ENCODE measurements at places on chromosomes 6 and 20. TPM values are rescaled to one million over a fixed set of nuclear protein-coding genes. Genes with fewer than 3 reads are reported as not detected.
A peak's percentile ranks its signal among the peaks of the same experiment; 100 is the strongest.

DNA sequence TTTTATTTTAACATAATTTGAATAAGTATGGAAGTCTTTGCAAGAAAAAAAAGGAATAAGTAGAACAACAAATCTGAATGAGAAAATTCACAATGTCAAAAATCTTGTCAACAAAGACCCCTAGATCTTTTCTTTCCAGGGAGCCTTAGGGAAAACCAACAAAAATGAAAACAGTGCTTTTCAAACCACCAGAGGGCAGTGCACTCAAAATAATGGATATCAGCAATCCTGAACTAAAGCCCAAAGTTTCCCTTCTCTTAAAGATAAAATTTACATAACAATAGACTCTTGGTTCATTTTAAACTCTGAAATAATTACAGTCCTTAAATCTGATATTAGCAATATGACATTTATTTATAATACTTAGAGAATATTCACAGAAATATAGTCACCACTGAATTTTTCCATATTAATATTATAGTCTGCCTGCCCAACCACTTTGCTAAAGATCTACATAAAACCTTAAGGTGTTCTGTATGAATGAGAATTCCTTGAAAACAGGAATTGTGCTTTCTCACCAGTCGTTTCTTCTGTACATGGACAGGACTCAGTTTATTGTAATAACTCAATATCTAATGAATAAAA lies 105.3 kb upstream of the BMP5 start:
- peak; percentile 54 for DNase-seq

The HLA-DQA1 gene
- 33.9 TPM for polyA plus RNA-seq

DNA sequence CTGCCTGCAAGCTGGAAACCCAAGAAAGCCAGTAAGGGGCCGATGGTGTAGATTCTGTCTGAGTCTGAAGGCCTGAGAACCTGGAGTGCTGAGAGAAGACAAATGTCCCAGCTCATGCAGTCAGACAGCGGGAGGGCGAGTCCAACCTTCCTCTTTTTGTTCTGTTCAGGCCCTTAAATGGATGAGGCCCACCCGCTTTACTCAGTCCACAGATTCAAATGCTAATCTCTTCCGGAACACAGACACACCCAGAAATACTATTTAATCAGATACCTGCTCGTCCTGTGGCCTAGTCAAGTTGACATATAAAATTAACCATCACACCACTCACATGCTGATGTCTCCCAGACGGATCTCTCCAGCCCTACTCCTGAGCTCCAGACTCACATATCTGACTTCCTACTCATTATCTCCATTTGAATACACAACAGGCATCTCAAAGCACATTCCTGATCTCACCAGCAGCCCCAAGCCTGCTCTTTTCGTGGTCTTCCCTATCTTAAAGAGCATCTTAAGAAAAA lies 26.7 kb upstream of the SRC start:
- DNase-seq = no peak

GRCh38 chr6:163355426-163355991 lies 59.0 kb upstream of the QKI start:
- peak; percentile 49 for DNase-seq

DNA sequence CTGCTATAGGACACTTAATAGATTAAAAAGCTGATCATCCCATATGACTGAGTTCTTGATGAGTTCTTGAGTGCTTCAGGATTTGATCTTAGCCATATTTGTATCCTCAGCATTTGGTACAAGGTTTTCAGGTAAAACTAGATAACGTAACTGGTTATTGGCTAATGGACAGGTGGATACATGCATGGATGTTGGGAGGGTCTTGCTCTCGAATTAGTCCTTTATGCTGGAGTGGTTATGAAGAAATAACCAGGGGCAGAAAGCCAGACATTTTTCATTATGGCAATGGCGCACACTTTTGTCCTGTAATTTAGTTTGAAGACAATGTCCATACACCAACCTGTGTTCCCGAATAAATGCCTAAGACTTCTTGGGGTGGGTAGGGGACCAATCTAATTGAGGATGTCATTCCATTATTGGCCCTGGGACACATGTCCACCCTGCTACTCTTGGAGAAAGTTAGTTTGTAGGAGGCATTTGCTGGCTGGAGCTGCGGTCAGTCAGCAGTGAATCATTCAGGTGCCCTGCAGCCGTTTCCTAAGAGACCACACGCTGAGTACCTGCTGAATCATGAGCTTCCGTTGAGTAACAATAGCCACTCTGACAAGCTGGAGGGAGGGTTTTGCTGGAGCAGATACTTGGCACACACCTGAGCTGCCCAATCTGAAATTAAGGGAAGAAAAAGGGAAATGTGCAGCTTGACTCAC lies 194.4 kb downstream of the FOXA2 start:
- DNase-seq = no peak

GRCh38 chr6:36688739-36689075 lies 8.9 kb upstream of the RAB44 start:
- DNase-seq = no peak

The FAM83B gene
- polyA plus RNA-seq = 1.0 TPM

- DNase-seq = no peak
Observed at GRCh38 chr20:2800521-2801285, at the start of gene CPXM1. CPXM1 (minus strand) TSS chr20:2800627; CDS start chr20:2800572, 55 bp downstream.

DNA sequence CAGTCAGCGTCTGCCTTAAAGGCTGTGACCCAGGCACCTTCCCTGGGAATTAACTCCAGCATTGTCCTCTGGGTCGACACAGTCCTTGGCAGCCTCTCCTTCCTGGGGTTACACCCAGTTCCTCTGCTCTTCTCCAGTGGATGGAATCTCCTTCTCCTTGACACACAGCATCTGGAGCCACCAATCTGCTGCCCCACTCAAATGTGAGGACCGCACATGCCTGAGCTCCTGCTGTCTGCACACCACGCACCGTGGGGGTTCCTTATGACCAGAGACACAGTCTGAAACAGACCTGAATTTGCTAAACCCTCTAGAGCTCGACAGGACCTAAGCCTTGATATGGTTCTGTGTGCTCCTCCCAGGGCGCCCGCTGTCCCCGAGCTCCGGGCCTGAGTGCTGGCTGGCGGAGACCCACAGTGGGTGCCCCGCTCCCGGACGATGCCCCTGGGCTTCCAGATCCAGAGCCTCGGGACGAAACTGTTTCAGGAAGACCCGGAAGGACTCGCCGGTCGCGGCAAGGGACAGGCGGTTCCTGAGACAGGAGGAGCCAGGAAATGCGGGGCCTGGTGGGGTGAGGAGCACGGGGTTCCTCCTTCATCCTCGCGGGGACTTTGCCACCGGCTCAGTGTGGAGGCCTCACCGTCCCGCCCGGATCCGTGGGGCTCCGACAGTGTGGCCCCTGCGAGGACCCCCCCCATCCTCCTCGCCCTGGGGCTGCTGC lies 2.5 kb upstream of the RAET1G start:
- DNase-seq = peak; percentile 32

The BPIFB1 gene
- 5.8 TPM for polyA plus RNA-seq

The LINC00237 gene
- polyA plus RNA-seq = not detected

- DNase-seq = no peak
Observed at GRCh38 chr6:11219400-11219834, 13.1 kb downstream of the NEDD9 start.

The RIMS4 gene
- 32.1 TPM for polyA plus RNA-seq

DNA sequence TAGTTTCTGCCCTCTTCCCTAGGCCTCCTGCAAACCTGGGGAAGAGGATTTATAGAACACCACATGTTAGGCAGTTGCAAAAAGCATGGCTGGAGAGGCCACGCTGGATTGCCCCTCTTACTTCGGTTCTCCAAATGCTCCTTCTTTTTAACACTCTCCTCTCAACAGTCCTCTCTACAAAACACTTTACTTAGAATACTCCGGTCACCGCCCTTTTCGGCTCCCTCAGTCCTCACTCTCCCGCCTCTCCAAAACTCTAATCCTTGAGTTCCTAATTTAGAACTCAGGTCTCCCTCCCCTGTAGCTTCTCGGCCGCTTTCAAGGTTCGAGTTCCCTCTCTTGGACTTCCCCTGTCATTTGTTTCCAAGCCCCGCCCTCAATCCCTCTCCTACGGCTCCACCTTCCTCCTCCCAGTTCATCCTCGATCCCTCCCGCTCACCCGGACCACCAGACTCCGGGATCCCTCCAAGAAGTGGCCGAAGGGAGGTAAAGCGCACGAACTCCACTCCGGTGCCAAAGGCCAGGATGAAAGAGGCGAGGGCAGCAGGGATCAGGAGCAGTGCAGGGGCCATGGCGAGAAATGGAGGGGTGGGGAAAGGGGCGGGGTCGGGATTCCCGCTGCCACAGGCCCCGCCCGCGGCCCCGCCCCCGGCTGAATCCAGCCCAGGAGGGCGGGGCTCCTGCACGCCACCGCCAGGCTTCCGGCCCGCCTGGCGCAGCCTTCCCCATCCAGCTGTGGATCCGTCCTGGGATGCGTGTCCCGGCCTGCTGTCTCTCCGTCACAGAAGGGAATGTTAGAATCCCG lies at the start of gene NRM:
Gene NRM, minus strand, starts transcription at position 582 of the 805 bp plus-strand sequence. Its CDS starts 10 bp downstream, at position 572.
- DNase-seq = peak; percentile 91

The PRSS16 gene
- polyA plus RNA-seq = 4.5 TPM

- DNase-seq = no peak
Observed at GRCh38 chr6:139519571-139520031, 145.2 kb upstream of the CITED2 start.

DNA sequence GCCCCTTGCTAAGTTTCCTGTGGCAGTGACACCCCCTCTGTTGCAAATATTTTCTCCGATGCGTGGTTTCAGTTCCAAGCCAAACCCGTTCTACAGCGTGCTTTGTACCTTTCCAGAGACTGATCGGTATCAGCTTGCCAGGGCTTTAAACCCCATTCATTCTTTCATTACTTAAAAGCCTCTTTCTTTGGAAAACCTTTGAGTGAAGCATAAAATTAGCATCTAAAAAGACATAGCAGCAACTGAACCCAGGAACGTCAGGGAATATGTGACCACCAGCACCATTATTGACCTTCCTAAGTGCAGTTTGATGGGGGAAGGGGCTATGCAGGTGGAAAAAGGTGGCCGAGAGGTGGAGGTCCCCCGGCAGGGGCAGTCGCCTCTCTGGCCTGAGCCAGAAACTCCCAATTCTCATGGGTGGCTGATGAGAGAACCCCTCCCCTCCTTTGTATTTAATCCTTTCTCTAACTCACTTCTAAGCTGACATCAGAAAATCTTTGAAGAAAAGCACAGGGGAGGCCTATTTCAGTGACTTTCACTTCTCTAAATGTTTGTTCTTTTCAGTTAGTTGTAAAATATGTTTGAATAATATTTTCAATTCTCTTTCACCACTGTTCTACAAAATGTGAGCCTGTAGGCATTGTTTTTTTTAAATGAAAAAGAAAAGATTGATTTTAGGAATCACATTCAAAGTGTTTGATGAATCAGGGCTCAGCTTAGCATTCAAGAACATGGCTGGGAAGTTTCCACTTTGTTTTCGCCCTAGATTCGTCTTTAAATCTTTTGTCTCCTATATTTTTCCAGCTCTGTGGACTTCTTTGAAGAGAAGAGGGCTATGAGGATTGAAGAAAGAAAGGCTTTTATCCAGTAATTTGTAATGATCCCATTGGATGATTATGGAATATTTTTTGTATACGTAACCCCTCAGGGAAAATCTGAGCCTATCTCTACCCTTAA lies 89.2 kb downstream of the RSPH3 start:
- DNase-seq = no peak

GRCh38 chr6:96450770-96451130 lies 70.9 kb upstream of the UFL1 start:
- no peak for DNase-seq

- peak; percentile 39 for DNase-seq
Observed at GRCh38 chr6:125611573-125612344, 137.7 kb upstream of the HEY2 start.

The WFDC12 gene
- polyA plus RNA-seq = not detected

The GINS1 gene
- 19.9 TPM for polyA plus RNA-seq

The DEFB132 gene
- polyA plus RNA-seq = not detected

- DNase-seq = no peak
Observed at GRCh38 chr20:61253264-61253639, 1.2 kb downstream of the CDH4 start.

DNA sequence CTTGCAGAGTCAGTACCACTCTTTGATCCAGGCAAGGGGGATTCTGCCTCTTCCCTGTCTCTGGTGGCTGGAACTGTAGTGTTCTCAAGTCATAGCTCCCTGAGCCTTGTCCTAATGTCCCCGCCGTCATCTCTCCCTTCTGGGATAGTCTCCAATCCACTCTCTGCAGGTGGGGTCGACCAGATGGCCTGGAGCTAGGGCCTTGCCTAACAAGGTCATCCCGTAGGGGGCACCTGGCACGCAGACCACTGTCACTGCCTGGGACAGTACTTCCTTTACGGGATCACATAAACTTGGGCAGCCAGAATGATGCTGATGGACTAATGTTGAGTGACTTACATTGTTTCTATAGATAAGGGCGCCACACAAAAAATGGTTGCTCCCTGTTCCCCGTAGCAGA lies 118.9 kb upstream of the SLC22A23 start:
- no peak for DNase-seq

DNA sequence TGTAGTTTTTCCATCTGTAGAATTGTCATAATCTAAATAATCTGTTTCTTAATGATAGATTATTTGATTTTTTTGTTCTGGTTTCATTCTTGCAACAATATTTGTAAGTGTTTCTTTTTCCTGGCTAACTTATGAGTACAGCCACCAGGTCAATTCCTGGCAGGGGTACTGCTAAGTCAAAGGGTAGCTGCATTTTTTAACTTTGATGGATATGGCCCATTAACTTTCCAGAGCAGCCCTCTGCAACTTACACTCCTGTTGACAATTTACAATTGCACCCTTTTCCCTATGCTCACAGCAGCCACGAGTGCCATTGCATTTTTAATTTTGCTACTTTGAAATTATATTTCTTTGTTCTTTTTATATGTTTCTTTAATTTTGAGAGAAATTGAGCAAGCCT lies 209.3 kb upstream of the CST7 start:
- no peak for DNase-seq

The HAO1 gene
- polyA plus RNA-seq = not detected

GRCh38 chr20:55597526-55597925 lies 407.8 kb downstream of the CBLN4 start:
- no peak for DNase-seq

- no peak for DNase-seq
Observed at GRCh38 chr6:163904186-163904585, 489.7 kb downstream of the QKI start.

The OR2H1 gene
- polyA plus RNA-seq = 18.8 TPM

DNA sequence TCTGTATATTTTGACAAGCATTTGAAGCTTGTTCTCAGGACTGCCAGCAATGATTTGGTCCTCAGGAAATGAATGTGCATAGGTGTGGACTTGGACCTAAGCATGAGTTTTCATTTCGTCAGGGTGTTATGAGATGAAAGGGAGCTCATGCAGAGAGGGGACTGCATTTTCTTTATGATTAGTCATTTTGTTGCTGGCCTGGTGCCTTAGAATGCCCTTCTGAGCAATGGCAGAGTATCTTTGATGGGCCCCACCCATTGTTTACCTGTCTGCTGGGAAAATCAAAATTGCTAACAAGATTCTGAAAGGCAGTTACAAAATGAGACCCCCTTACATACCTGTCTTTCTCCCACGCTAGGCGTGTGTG lies 51.5 kb upstream of the MTHFD1L start:
- DNase-seq = no peak

DNA sequence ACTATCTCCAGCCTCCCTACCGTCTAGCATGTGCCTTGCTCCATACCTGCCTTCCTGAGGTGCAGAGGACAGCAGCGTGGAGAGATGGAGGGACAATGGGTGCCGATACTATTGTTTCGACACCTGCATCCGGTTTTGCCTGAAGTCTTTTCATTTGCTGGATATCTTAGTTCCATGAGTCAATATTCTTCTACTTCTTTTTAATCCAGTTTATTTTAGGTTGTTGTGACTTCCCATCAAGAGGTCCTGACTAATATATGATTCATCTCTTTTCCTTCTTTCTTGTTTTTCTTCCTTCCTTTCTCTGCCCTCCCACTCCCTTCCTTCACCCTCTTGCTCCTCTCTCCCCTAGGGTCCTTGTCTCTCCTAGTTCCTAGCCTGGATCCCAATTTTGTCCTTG lies 91.4 kb downstream of the CDH26 start:
- DNase-seq = no peak

Measured in testis (tissue), 5 donors.